ENCODE measurements at places on chromosomes 3 and 15.

GRCh38 chr3:43291546-43291945, 5.2 kb downstream of the SNRK start:
- no peak for DNase-seq

GRCh38 chr3:15694628-15695027, 93.1 kb downstream of the BTD start:
- no peak for DNase-seq

- no peak for DNase-seq
These were observed 627.9 kb downstream of the SI start for GRCh38 chr3:164450276-164450905.

- no peak for DNase-seq
These were observed 5.6 kb downstream of the THPO start for GRCh38 chr3:184372296-184372821.

- no peak for DNase-seq
These were observed 228.1 kb upstream of the ATP10A start for GRCh38 chr15:26091184-26091583.
